ENCODE measurements at places on chromosomes 3 and 15. TPM values are rescaled to one million over a fixed set of nuclear protein-coding genes. Genes with fewer than 3 reads are reported as not detected.

The SERPINI2 gene
- not detected for total RNA-seq

The CSPG4 gene
- total RNA-seq: 0.19 TPM

The RAB8B gene
- 95.7 TPM for total RNA-seq

The CAPN3 gene
- total RNA-seq: 2.4 TPM

The NR1I2 gene
- total RNA-seq: under 0.01 TPM

- no peak for DNase-seq
Observed at GRCh38 chr3:166829896-166830295, 550.2 kb downstream of the ZBBX start.

DNA sequence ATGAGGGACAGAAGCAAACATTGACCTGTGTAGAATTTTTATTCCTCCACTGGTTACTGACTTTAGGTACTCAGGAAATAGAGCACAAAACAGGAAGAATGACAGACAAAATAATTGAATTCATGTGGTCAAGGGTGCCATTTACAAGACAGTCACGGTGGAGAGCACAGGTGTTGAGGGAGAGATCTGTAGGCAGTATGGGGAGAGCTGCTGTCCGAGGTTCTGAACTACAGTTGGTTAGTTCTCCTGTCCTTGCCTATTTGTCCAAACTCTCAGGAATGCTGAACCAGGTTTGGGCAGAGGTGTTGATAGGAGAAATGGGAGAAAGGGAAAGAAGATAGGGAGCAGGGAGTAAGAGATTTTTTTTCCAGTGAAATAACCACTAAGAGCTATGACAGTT is 178.5 kb upstream of the ZBTB20 start:
- peak; percentile 68 for DNase-seq

DNA sequence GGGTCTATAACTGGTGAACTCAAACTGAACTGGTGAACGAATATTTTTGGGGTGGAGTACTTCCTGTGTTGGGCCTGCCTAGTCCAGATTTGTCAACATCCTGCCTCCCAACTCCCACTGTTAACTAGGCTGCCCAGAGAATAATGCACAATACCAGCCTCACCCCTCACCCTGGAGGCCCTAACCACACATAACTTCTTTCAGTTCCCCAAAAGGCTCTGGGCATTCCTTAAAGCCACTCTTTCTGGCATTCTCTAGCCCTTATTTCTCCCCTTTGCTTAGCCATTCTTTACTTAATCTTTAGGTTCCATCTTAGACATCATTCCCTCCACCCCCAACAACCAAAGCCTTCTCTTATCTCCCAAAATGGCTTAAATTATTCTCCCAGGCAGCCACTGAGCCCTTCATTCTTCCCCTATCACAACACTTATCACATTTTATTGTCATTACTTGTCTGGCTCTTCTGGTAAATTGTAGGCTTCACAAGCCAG is 9.1 kb upstream of the SEC11A start:
- peak; percentile 55 for DNase-seq

DNA sequence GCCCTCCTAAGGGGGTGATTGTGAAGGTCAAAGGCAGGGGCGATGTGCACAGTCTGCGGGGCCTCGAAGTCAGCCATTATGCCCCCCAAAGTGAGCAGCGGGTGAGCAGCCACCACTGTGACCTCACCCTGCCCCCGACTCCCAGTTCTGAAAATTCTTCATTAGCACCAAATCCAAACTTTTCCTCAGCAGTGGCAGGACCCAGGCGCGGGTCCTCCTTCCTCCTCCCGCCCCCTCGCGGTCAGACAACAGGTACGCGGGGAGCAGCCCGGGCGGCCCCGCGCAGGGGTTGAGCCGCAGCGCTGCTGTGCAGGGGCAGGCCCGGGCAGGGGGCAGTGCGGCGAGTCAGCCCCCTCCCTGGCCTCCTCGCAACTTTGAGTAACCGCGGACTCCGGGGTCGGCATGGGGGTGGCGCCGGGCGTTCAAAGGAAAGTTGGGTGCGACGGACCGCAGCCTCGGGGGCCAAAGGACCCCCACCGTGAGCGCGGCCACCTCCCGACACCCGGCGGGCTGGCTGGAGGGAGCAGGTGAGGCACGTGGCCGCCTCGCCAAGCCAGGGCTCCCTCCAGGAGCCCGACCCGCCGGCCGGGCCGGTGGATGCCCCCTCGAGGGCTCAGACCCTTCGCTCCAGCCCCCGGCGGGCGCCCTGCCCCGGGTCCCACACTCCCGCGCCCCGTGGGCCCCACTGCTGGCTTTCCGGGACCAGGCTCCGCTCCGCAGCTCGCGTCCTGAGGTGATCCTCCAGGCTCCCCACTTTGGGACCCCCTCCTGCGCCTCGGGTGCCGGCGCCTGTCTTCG is 49.4 kb upstream of the CCDC174 start:
- DNase-seq: no peak

DNA sequence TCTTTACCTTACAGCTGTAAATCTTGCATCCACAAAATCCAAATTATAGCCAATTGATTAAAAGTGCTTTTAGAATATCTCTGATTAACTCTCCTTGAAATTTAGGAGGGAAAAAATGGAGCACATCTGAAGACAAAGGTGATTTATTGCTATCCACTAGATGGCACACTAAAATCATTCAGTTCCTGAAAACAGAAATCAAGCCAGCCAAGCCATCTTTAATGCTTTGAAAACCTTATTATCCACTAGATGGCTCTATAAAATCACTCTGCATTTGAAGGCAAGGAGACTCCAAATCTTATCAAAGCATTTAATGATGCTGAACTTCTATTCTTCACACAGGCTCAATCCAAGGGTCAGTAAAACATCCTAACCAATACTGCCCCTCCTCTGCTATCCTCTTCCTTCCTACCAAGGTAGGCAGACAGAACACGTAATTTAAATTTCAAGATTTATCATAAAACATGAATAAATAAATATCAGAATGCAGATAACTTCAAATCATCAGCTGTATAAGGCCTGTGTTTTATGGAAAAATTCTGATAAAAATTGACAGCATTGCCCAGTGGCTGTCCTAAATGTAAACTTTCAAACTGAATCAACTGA is 48.4 kb downstream of the GOLIM4 start:
- peak; percentile 86 for DNase-seq

GRCh38 chr3:42631620-42632019 is 21.9 kb upstream of the ZBTB47 start:
- DNase-seq: no peak

GRCh38 chr15:39286706-39287105 is 294.2 kb upstream of the THBS1 start:
- no peak for DNase-seq

DNA sequence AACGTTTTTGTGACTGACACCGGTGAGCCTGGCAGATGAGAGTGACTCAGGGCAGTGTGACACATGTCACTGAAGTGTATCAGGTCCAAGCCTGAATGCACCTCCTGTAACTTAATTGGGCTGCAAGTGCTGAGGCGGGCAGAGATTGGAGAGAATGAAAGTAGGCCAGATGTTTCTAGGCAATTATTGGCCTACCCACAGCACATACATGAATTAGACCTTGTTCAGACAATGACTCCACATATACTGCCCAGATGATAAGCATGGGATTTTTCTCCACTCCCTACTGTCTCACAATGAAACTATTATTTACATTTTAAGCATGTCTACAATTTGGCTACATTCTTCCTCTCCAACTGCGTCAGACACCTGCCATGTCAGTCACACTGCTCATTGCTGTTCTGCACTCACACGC is 187.3 kb upstream of the ZNF385D start:
- DNase-seq: no peak

GRCh38 chr3:134299185-134299887 is 48.7 kb upstream of the RYK start:
- peak; percentile 40 for DNase-seq

DNA sequence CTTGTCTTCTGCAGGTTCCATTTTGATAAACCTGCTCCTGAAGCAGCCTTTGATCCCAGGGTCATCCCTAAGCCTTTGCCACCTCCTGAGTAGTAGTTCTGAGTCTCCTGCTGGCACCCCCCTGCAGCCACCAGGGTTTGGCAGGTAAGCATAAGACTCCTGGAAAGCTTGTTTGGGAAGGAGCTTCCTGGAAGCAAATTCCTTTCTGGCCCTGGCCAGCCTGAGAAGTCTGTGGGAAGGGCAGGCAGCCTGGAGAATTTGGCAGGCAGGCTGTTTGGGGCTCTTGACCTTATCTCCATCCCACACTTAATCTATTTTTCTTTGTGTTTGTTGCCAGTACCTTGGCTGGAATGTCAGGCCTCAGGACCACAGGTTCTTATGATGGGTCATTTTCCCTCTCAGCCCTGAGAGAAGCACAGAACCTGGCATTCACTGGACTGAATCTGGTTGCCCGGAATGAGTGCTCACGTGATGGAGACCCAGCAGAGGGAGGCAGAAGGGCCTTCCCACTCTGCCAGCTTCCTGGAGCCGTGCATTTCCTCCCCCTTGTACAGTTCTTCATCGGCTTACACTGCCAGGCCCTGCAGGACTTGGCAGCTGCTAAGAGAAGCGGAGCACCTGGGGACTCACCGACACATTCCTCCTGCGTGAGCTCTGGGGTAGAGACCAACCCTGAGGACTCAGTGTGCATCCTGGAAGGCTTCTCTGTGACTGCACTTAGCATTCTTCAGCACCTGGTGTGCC is 13.4 kb downstream of the ATRIP start:
- no peak for DNase-seq

DNA sequence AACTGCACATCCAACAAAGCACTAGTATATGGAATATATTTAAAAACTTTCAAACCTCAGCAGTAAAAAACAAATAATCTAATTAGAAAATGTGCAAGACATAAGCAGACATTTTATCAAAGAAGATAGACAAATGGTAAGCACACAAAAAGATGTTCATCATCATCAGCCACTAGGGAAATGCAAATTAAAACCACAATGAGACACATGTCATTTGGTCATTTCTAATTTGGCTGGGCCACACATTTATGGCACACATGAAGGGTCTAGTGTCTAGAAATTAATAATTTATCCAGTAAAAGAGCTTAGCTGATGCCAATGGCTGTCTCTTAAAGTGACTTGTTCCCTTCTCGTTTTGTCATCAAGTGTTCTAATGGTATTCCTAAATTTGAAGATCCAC is 45.8 kb downstream of the ARHGAP31 start:
- DNase-seq: no peak

GRCh38 chr15:93087825-93088199 is 1.2 kb downstream of the RGMA start:
- DNase-seq: peak; percentile 67

DNA sequence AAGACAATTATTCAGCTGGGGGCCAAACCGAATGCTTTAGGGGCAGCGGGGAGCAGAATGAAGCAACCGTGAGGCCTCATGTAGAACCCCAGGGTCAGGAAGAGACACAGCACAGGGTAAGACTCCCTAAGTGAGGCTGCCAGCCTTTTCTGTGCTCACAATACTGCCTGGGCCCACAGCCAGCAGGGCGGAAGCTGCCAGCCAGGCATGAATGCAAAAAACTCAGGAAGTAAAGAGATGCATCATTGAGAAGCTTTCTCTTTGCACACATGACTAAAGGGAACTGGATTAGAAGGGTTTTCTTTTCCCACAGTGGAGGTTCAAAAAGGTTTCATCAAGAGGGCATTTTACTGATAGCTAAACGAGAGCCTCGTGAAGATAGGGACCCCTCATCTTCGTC is 33.3 kb downstream of the CA12 start:
- DNase-seq: peak; percentile 61

DNA sequence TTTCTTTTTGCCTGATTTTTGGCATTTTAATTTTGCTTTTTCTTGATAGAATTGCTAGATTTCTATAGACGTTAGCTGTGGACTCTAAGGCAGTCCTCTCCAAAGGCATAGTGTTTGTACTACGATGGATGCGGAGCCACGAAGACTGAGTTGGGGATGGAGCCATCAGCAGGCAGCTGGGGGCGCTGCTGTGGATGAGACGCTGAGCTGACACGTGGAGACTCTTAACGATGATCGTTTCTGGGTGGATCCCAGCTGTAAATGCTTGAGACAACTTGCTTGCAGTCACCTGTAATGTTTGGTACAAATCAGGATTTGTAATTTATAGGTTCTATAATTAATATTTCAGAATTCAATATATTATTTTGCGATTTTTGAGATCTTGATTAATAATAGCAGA is 13.3 kb upstream of the PPP1R2 start:
- DNase-seq: peak; percentile 43

All from dermis blood vessel endothelial cell (primary cell).